ENCODE measurements at places on chromosomes 1 and 21. TPM values are rescaled to one million over a fixed set of nuclear protein-coding genes. Genes with fewer than 3 reads are reported as not detected.

DNA sequence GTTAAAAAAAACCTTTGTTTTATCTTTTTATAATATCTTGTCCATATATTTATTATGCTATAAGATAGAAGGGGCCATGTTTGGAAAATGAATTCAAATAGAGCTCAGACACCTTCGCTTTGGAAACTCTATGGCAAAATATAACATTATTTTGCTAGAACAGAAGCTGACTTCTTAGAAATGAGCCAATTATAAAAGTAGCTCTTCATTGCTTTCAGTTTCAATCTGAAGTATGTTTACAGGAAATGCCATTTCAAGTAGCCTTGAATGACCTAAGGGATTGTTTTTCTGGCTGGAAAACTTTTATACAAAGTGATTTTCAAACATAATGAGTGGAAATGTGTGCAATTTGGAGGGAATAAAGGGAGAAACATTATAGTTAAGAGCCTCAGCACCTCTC, 37.8 kb upstream of the GBP5 start:
- no peak for DNase-seq
- no peak overlapping the region for H3K4me3 ChIP-seq
- H3K36me3 ChIP-seq: no peaks in the 10 kb centered on the region
- H3K4me1 ChIP-seq: peaks cover 6% of the 10 kb centered on the region

- no peak for DNase-seq
- no peak overlapping the region for H3K27ac ChIP-seq
- no peaks in the 10 kb centered on the region for H3K27me3 ChIP-seq
- no peaks in the 10 kb centered on the region for H3K4me1 ChIP-seq
- H3K4me3 ChIP-seq: no peak overlapping the region
Measured at GRCh38 chr1:245577191-245578157, 422.7 kb downstream of the KIF26B start.

- peaks cover 63% of the 10 kb centered on the region for H3K4me1 ChIP-seq
- H3K36me3 ChIP-seq: no peaks in the 10 kb centered on the region
- no peaks in the 10 kb centered on the region for H3K27me3 ChIP-seq
- DNase-seq: peak; percentile 91
Measured at GRCh38 chr1:172971241-172971640, 79.5 kb downstream of the TNFSF18 start.

- no peak overlapping the region for H3K4me3 ChIP-seq
- no peaks in the 10 kb centered on the region for H3K4me1 ChIP-seq
- H3K36me3 ChIP-seq: no peaks in the 10 kb centered on the region
- no peak overlapping the region for H3K27ac ChIP-seq
- no peak for DNase-seq
Measured at GRCh38 chr1:204994086-204994862, 48.7 kb upstream of the CNTN2 start.

DNA sequence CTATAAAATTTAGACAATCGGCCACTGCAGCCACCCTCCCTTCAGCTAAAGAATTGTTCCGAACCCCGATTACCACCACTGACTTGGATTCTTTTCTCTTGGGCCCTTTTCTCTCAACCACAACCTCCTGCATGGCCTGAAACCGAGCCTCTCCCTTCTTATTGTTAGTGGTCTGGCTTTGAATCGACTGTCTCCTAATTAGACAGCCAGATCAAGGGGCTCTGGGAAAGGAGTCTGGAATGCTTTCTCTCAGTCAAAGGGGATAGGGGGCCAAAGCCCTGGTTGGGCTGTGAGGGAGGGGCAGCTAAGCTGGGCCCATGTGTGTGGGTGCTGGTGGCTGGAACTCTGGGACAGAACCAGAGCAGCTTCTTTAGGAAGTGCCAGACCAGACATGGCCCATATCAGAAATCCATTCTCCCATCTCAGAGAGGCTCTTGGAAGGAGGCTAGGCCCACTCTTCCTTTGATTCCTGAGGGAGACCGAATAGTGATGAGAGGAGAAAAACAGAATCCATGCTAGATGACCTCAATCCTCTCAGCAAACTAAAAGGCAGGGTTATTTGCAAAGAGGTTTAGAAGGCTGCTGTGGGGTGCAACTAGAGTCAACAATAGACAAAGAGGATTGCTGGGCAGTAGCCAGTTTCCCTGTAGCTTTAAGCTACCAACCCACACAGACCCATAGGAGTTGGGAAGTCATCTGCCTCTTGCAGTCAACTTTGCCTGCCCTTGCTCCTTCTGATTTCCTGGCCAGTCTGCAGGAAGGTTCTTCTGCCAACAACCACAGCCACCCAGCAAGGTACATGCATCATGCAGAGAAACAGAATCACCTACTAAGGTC, 117.6 kb downstream of the AK5 start:
- peaks cover 2% of the 10 kb centered on the region for H3K27me3 ChIP-seq
- DNase-seq: no peak
- no peaks in the 10 kb centered on the region for H3K4me1 ChIP-seq
- no peak overlapping the region for H3K27ac ChIP-seq

Gene ADAMTS4
- polyA plus RNA-seq: 0.22 TPM

DNA sequence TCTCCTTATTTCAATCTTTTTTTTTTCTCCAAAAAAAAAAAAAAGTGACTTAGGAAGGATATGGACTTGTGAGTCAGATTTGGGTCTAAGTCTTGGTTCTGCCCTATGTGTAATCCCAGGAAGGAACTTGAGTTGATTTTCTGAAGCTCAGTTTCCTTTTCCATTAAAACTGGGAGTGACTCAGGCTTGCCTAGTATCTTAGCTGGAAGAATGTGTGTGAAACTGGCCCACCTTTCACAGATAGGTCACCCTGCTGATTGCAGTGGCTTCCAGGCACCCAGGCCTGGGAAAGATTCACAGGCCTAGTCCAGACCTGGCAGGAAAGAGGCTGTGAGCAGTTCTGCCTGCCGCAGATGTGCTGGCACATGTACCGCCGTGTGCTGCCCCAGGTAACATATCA, 218.3 kb upstream of the HOOK1 start:
- H3K27me3 ChIP-seq: no peaks in the 10 kb centered on the region
- H3K36me3 ChIP-seq: no peaks in the 10 kb centered on the region
